ENCODE measurements at places on chromosomes 11 and 22. TPM values are rescaled to one million over a fixed set of nuclear protein-coding genes. Genes with fewer than 3 reads are reported as not detected.

DNA sequence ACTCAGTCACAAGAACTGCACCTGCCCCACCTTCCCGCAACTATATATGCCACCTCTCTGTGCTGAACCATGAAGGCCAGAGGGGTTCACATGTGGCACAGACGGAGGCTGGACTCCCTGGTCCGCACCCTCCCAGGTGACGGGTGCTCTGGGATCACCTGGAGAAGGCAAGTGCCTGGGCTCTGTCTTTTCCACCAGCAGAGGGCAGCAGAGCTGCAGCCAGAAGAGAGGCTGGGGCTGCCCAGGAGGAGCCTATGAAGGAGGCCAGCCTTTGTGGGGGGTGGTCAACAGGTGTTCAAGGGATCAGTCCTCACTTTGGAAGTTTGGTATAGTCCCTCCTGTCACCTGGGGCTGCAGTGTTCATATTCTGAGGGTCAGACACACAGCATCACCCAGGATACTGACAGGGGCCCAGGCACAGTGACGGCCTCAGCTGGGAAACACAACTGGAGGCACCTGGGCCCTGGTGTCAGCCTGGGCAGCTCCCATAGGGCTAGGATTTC, 39.2 kb upstream of the IGLL5 start:
- DNase-seq, result peak; percentile 53

Gene MUC15
- total RNA-seq, result not detected

Gene SCN4B
- 0.32 TPM for total RNA-seq

DNA sequence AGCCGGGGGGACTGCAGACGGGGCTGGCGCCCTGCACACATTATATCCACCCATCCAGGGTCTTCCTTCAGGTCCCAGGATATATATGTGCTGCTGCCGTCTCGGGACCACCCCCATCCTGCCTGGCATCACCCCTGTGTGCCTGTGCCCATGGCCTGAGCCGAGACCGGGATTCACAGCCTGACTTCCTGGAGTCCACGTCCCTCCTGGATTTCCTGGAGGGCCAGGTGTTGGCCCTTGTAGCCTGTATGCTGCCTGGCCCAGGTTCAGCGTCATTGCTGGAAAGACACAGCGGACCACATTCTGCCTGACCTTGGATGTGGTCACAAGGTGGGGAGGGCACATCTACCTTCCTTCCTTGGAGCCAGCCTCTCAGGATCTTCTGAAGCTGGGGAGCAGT, 551.1 kb downstream of the BRD1 start:
- DNase-seq, result no peak

Gene SORL1
- total RNA-seq, result 20.3 TPM

GRCh38 chr11:117074119-117074518, 24.1 kb downstream of the SIK3 start:
- DNase-seq, result no peak

Gene ARHGAP20
- total RNA-seq, result not detected

Gene EFCAB6
- not detected for total RNA-seq

Gene PGA3
- not detected for total RNA-seq

DNA sequence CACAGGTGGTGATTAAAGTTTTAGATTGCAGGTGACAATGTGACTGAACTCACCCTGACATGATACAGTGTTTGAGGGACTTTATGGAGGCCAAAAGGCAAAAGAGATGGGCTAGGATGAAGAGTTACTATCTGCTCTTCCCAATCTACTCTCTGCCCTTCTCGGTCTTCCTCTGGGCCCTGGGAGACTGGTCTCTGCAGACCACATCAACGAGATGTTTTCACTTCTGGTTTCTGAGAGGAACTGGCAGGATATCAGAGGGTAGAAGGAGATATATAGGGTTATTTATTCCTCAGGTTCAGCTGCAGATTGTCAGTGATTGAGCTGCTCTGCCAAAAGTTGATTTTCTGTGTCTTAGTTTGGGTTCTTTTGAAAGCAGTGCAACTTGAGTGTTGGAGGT, 32.4 kb upstream of the CD44 start:
- no peak for DNase-seq

Gene PIH1D2
- 0.46 TPM for total RNA-seq

Gene NADSYN1
- 114 TPM for total RNA-seq

GRCh38 chr11:96899971-96900370, 510.2 kb downstream of the JRKL start:
- DNase-seq, result no peak

Gene SLC17A6
- not detected for total RNA-seq

GRCh38 chr11:68762481-68762880, 11.2 kb upstream of the TESMIN start:
- no peak for DNase-seq

- DNase-seq, result no peak
Observed at GRCh38 chr11:44139565-44140330, 44.3 kb downstream of the EXT2 start.

DNA sequence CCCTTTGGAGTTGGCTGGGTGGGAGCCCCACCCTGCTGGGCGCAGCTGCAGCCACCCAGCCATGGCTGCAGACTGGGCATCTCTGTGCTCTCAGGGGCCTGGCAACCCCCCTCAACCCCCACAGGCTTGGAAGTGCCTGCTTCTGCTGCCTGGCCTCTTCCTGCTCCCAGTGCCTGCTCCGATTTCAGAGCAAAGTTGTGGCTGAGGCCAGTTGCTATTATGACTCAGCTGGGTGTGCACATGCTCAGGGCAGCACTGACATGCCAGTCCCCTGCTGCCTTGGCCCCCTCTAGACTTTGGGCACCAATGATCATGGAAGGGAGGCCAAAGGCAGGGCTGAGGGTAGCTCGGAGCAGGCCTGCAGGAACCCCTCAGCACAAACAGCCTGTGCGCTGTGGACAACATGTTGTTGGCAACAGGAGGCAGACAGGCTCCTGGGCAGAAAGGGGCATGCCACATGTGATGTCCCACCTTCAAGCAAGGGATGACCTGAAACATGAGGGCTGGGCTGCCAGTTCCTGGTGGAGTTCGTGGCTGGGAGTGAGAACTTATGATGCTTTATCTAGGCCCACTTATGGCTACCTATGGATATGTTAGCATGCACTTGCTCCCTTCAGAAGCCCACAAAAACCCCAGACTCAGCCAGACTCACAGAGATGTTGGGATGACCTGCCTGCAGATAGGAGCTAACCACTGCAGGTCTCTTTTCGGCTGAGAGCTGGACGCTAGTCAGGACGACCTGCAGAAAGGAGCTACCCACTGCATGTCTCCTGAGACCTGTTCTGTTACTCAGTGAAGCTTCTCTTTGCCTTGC, 96.4 kb upstream of the AMOTL1 start:
- DNase-seq, result no peak

DNA sequence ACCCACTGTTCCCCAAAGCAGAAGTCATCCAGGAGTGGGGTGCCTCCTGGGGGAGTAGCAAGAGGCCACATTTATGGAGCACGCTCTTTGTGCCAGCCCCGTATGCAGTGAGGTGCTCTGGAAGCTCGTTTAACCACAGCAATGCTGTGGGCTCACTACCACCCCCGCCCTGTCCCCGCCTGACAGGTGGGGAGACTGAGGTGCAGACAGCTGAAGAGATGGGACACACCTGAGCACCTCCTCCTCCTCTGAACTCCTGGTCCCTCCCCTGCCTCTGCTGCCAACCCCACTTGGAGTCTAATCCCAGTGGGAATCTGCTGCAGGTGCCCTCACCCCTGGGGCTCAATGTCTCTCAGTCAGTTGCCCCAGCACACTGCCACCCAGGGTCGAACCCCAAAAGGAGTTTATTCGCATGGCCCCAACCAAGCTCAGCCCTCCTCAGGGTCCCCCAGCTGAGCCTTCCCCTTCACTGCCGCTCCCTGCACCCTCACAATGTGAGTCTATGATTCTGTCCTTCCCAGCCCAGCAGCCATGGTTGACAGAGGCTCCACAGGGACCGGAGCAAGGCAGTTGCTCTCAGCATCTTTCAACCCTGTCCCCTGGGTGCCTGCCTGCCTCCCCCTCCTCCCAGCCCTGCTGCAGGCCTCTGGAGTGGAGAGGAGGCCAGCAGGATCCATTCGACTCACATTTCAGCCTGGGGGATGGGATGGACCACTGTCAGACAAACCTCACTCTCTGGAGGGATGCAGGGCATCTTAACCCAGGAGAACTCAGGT, 13.3 kb upstream of the BCR start:
- DNase-seq, result no peak

DNA sequence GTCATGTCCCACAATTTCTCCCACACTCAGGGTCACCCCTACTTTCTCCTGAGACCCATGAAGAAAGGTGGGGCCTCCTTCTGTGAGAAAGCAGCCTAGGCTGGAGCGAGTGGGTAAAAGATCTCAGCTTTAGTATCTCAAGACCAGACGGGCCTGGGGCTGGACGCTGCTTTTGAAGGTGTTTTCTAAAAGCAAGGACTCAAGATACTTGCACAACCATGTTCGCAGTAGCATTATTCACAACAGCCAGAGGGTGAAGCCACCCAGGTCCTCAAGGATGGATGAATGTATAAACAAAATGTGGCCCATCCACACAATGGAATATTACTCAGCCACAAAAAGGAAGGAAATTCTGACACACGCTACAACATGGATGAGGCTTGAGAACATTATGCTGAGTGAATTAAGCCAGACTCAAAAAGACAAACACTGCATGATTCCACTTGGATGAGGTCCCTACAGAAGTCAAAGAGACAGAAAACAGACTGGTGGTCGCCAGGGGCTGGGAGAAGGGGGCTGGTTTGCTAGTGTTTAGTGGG, 10.6 kb downstream of the SHANK2 start:
- DNase-seq, result no peak

Gene HEPN1
- total RNA-seq, result not detected

DNA sequence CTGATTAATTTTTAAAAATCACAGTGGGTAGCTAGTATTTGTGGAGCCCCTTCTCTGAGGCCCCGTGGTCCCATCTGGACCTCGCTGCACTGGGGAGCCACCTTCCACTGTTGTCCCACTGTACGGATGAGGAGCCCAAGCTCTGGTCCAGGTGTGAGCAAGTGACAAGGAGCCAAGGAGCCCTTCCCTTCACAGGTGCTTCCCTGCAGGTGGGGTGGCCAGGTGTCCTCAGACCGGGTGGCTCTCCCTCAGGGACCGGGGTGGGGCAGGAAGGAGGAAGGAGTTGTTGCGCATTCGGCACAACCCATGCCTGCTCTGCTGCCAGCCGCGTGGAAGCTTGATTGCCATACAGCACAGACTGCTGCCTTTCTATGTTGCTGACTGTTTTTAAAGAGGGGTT, 10.4 kb upstream of the SEPTIN5 start:
- no peak for DNase-seq

DNA sequence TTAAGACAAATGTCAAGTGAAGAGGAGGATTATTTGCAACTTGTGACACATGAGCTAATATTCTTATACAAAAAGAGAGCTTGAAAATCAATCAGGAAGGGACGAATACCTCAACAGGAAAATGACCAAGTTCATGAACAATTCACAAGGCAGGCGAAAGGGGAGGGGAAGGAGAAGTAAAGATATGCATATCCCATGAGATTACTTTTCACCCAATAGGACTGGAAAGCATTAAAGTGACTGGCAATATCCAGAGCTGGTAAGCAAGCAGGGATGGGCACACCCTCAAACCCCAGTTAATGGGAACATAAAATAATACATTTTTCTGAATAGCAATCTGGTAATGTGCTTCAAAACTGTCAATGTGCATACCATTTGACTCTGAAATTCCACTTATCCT, 129.5 kb downstream of the SLC1A2 start:
- DNase-seq, result no peak

Gene NCR3LG1
- 11.4 TPM for total RNA-seq

GRCh38 chr22:39134366-39135091, 18.0 kb downstream of the CBX7 start:
- no peak for DNase-seq

Gene ACTN3
- 0.07 TPM for total RNA-seq

GRCh38 chr11:115700496-115700895, 196.3 kb upstream of the CADM1 start:
- DNase-seq, result no peak

DNA sequence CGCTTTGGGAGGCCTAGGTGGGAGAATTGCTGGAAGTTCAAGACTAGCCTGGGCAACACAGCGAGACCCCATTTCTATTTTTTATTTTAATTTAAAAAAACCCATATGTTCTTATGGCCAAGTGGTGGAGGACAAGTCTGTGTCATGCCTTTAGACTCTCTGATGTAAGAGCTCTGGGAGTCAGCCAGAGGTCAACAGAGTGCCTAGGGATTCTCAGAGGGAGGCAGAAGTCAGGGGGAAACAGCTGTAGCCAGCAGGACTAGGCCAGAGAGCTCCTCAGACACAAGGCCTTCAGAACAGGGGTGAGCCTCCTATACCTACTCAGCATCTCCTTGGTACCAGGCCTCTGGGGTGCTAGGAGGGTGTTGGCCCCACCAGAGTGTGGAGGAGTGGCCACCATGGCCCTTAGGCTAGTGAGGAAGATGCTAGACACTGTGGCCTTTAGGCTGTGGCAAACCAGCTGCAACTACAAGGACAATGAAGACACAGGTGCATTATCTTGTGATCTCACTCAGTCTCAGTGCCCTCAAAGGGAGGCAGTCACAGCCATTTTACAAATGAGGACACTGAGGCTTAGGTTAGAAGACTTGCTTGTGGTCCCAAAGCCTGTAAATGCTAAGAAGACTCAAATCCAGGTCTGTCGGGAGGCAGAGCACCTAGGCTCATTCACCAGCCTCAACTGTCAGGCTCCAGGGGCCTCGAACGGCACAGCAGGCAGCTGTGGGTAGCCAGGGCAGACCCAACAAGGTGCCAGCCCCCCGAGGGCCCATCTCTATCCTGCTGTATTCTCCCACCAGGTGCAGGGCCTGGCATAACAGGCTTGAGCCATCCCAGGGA, 5.0 kb downstream of the ZP1 start:
- DNase-seq, result no peak

- DNase-seq, result no peak
Observed at GRCh38 chr22:47380692-47381091, 618.2 kb downstream of the TBC1D22A start.

Gene FGF19
- total RNA-seq, result not detected

Gene CSTF3
- 38.6 TPM for total RNA-seq

DNA sequence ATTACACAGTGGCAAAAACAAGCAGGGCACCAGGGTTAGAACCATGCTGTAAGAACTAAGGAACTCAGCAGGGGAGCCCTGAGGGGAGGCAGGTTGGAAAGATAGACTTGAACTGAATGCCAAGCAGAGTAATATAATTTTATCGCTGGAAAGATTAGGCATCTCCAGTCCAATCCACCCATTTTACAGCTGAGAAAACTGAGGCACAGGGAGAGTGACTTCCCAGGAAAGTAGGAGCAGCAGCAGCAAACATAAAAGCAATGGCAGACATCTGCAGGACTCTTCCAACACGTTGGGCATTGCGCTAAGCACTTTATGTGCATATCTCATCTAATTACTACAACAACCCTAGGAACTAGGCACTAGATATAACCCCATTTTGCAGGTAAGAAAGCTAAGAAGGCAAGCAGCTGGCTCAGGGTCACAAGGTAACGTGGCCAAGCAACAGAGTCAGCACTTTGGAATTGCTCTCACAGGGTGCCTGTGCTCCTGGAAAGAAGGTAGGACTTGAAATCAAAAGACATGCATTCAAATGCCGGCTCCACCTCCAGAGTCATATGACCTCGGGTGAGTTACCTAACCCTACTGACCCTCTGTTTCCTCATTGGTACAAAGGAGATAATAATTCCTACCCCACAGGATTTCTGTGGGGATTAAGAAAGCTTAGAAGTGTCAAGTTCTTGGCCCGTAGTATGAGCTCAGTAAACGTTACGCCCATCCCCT, 215.3 kb downstream of the BARX2 start:
- DNase-seq, result no peak

Gene OR52K2
- not detected for total RNA-seq
